NCI-H146 (cell line): ENCODE measurements at places on chromosomes 12 and 14.

DNA sequence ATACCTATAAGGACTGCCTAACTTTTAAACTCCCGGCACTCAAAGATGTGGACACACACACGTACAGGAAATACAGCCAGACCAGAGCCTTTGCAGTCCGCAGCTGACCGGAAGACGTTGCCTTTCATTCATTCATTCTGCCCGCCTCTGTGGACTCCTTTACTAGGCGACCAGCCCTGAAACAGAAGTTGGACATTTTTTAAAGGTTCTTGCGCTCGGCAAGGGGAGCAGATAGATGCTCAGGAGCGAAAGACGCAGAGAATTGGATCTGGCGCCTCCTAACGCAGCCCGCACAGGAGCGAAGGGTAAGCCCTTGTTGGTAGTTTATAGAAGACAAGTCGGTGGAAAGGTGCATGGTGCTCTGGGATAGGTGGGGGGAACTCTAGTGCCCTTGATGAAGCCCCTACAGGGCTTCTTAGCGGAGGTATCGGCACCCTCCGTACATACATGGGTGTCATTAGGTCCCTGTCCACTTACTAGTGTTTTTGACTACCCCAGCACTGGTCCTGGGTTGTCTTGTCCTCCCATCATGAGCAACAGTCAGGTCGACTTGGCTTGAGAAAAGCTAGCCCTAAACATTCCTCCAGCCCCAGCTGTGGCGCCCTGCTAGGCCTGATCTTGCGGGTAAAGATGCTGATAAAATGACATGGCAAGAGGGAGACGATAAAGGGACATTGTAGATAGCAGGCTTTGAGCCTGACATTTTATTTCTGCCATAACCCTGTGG lies at the start of gene KDM2B:
KDM2B (minus strand) TSS at position 65 of the 727 bp plus-strand sequence. CDS start 112 bp downstream, outside the sequence.
- DNase-seq: peak; percentile 25

- no peak for DNase-seq
These were observed 78.3 kb downstream of the GSC start for GRCh38 chr14:94691660-94692034.

- no peak for DNase-seq
These were observed 70.0 kb downstream of the SLC38A6 start for GRCh38 chr14:61051051-61051450.

GRCh38 chr12:117933545-117933944 lies 35.2 kb downstream of the KSR2 start:
- no peak for DNase-seq

DNA sequence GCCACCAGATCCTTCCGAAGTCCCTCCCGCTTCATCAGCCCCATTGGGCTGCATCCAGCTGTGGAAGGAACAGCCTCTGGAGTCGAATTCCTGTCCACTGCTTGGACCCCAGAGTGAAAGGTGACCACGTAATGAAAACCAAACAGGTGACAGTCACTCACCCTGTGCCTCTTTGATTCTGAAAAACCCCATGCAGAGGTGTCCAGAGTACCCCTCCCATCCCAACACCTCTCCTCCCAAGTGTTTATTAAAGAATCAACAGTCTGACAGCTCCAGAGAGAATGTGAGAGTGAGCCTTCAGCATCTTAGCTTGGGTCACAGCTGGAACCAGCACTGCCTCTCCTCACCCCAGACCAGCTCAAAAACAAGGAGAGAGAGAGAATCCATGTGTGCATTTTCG lies 178.6 kb upstream of the NOS1 start:
- no peak for DNase-seq
